ENCODE measurements at places on chromosomes 16 and 17.

DNA sequence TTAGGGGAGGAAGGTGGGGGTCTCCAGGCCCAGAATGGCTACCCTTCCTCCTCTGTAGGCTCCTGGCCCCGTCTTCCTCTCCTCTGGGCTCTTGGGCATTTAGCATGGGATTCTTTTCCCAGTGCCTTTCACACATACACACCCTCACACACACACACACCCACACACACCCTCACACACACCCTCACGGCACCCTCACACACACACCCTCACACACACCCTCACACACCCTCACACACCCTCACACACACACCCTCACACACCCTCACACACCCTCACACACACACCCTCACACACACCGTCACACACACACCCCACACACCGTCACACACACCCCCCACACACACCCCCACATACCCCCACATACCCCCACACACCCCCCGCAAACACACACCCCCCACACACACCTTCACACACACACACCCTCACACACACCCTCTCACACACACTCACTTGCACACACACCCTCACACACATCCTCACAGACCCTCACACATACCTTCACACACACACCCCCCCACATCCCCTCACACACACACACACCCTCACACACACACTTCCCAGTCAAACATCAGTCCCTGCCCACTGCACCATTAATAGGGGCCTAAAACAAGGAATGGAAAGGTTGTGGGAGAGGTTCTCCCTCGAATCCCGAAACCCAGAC lies 845 bp downstream of the SGCA start:
- DNase-seq = no peak

- no peak for DNase-seq
These were observed 21.5 kb downstream of the COPZ2 start for GRCh38 chr17:48016112-48016511.

DNA sequence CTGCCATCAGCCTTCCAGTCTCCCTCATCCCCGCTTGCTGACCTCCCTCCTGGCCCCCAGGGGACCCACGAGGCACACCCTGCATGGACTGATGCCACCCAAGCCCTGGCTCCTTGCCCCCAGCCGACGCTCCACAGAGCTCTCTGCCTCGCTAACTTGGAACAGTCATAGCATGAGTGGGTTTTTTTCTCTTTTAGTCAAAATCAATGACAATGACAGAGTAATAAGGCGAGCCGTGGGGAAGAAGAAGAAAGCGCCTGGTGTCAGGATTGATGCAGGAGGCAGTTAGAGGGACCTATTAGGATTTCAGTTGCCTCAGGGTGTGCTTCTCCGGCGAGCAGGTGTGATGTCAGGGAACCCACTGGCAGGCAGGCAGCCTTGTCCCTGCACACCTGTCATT lies 176.3 kb upstream of the TNRC6C start:
- DNase-seq = no peak

- DNase-seq = no peak
These were observed 3.3 kb upstream of the NR1D1 start for GRCh38 chr17:40103688-40104087.

- DNase-seq = no peak
These were observed 36.1 kb downstream of the CYB5D2 start for GRCh38 chr17:4179071-4179470.

DNA sequence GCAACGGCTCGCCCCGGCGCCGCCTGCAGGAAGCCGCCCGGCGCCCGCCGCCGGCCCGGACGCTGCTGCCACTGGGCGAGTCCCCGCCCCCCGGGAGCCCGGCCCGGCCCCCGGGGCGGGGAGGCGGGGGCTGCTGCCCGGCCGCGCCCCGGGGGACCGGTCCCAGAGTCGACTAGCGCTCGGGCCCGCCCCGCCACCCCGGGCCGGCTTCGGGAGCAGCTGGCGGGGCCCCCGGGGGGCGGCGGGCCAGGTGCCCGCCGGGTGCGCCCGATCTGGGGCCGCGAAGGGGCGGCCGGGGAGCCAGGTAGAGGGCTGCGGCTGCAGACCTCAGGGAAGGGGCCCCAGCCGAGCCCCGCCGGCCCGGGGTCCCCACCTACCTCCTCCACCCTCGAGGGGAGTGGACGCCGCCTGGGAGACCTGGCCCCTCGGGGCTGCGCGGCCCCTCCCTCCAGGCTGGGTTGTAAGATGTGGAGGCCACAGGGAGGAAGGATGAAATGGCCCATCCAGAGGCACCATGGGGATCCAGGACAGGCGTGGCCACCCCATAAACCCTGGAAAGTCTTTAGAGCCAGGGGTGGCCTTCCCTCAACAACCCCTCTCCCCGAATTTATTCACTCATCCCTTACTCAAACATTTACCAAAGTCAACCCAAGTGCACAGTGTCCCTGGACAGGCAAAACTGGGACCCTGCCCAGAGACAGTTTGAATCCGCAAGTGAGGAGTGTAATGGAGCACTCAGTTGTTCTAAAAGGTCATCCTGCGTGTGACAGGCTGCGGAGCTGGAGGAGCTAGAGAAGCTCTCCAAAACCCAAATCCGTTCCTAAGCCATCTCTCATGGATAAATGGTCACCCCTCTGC lies at the start of gene CDYL2:
Gene CDYL2 (minus strand): TSS at position 73 of the 858 bp plus-strand sequence. CDS start 425 bp downstream, outside the sequence.
- peak; percentile 95 for DNase-seq

DNA sequence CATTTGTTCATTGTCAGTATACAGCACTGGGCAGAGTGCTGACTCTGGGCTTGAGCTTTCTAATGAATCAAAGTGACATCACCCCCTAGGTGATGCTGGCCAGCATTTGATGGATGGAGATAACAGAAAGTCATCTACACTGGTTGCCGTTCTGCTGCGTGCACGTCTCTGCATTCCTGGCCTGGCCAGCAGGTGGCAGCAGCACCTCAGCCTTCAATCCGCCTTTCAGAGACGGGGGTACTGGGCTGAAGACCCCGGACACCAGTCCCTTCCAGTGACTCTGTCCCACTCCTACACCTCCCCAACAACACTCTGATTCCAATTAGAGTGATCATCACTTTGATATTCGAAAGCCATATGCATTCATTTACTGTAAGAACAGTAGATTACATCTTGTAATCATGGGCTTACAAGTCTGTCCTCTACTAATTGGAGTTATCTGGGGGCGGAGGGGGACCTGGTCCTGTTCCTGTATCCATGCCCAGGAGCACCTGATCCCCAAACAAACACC lies 6.0 kb downstream of the CPSF4L start:
- no peak for DNase-seq

- no peak for DNase-seq
These were observed 2.5 kb upstream of the ST6GALNAC2 start for GRCh38 chr17:76588182-76588581.

DNA sequence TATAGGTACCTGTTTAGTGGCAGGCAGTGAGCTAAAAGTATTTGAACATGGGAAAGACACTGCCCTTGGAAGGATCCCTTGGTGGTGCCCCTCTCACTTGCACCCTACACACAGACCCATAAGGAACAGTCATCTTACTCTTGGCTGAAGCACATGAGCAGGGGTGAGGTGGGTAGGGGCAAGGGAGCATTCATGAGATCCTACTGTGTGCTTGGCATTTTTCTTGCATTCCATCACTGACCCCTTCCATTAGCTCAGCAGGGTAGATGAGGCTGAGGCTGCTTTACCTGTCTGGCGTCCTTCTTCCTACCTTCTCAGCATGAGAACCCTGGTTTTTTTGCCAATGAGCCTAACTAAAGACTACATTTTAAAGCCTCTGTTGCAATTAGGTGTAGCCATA lies 48.3 kb downstream of the CCT6B start:
- DNase-seq = no peak

DNA sequence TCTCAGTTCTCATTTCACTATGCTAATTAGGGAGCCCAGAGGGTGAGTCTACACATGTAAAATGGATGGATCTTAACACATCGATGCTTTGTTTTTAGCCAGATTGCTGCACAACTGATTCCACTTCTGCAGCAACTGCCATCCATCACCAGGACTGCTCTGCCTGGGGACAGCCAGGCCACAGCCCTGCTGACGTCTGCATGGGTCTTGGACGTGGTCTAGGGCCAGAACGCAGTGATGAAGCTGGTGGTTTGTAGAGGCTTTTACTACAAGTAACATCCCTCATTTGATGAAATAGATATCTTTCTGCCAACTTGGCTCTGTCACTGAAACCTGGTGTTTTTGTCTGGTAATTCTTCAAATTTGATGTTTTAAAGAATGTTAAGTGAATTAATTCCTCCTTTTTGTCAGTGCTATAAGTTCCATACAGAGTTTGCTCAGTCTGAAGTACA lies 50.6 kb downstream of the MARCHF10 start:
- no peak for DNase-seq
